ENCODE measurements at places on chromosomes 3 and 15.

- DNase-seq: no peak
These were observed 85.3 kb downstream of the C3orf38 start for GRCh38 chr3:88235102-88235501.

DNA sequence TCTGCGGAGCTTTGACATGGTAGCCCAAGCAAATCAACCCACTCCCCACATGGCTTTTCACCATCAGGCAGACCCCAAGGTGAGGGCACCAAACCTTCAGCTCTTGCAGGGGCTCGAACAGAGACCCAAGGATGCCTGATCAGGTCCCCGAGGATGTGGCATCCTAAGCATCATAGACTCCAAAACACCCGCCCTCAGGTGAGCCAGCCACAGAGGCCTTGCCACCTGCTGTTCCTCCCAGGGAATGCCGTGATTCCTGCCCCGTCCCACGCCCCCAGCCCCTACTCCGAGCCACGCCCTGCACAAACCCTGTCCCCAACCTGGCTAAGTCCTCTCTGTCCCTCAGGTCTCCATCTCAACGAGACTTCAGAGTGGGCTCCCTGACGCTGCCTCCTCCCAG, 34.7 kb upstream of the SLC41A3 start:
- DNase-seq: no peak

DNA sequence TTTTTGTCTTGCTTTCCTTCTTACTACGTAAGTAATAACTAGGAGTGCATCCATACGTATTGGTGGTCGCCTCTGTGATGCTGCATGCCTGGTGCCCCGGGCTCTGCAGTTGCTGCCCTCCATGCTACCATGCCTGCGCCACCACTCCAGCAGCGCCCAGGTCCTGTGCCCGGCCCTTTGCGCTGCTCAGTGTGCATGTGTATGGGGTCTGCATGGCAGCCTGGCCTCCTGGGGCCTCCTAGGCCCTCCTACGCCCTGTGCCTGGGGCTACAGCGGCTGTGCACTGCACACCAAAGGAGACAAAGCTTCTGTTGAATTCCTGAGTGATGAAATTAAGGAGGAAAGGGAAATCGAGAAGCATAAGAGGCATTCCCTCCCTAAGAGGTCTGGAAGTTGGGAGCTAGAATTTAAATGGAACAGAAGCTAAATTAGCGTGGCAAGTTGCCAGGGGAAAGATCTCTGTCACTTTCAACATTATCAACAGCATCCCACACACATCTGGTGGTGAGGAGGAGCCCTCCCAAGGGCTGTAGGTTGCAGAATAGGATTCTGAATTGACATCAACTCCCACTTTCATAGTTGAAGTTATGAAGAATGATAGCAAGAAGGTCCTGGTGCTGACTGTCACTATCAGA, 275.0 kb upstream of the CHRM5 start:
- DNase-seq: no peak

DNA sequence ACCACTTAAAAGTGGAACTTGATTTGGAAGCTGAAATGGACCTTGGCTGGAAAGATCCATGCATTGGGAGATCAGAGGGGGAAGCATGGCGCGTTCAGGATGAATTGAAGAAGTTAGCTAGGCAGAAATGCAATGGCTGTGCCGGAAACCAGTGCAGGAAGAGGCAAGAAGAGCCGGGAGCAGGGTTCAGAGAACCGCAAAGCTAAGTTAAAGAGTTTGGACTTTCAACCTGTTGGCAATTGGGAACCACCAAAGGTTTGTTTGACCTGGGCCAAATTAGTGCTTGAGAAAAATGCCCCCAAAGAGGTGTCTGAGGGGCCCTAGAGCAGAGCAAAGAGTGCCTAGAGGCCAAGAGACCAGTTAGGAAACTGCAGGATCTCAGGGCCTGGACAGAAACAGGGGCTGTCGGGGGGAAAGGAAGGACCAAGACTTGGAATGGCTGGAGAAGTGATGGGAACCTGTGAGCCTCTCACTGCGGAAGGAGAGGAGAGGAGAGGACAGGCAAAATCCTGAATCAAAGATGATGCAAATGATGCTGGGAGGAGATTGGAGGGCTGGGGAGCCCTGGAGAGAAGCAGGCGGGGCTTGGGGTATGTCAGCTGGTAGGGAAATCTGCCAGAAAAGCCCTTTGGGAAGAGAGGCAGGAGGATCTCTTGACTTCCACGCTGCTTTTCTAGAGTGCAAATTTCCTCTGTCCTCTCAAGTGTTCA, 49.3 kb downstream of the FAM174B start:
- DNase-seq: no peak

DNA sequence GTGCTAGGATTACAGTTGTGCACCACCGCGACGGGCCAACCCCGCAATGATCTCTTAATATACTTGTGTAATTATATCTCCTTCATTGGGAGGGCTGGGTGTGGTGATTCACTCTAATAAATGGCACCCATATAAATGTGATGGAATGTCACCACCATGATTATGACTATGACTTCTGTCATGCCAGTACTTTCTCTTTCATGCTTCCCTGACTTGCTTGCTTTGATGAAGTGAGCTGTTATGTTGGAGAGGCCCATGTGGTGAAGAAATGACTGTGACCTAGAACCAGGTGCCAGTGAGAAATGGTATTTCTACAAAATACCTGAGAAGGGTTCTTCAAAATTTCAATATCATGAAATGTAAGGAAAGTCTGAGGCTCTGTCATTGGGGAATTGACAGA, 24.4 kb upstream of the TP63 start:
- DNase-seq: no peak

- no peak for DNase-seq
These were observed 10.9 kb upstream of the IL1RAP start for GRCh38 chr3:190502946-190503345.

DNA sequence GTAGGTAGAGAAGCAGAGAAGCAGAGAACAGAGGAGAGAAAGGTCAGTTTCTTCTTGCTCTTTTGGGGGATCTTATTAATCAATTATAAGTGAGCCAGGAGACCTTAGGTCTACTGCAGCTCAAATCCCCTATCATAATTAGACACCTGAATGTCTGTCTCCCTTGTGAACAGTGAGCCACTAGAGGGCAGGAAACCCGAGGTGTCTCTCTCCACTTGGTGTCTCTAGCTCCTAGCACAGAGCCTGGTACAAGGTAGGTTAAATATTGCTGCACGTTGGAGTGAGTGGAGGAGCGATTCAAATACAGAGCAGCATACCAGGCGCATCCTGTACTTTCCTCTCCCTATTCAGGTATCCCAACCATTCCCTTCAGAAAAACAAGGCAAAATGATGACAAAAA, 2.0 kb upstream of the ST8SIA2 start:
- no peak for DNase-seq

- no peak for DNase-seq
These were observed 12.8 kb downstream of the LRRC28 start for GRCh38 chr15:99264125-99264524.

- no peak for DNase-seq
These were observed 5.2 kb upstream of the ZXDC start for GRCh38 chr3:126480861-126481260.

- no peak for DNase-seq
These were observed 28.9 kb downstream of the OSBPL10 start for GRCh38 chr3:31952205-31952604.

DNA sequence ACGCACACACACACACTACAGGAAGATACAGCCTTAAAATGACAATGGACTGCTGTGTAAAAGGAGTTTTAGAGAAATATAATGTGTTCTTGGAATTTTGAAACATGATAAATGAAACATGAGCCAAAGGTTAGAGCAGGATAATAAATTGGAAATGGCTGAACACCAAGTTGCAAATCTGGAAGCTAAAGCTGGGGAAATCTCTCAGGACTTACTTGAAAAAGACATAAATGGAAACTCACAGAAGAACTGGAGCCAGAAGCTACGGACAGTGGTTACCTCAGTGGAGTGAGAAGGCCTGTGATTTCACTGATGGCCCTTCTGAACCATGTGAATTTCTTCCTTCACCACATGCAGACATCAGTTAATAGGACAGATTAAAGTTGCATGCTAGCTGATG, 37.3 kb upstream of the ATP10A start:
- DNase-seq: no peak

DNA sequence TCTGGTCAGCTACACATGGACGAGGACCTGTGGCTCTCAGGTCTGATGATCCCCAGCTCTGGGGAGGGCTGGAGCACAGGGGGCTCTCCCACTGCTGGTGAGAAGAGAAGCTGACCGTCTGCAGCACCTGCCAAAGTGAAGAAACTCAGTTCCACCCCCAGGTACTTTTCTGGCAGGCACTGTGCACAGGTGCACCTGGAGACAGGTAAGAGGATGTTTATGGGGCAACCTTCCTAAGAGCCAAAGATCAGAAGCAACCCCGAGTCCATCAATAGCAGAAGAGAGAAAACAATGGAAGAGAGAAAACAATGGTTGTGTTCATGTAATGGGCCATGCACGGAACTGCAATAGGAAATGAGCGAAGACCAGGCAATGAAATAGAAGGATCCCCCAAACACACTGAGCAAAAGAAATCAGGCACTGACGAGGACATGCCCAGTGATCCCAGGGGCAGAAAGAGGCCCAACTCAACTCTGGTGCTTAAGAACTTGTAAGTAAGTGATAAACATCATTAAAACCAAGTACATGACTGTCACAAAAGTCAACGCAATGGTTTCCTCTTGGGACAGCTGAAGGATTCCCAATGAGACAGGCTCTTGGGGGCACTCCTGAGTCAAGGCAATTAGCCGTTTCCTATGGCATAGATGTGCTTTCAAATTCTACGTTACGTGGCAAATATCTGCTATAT, 95.0 kb upstream of the ALDH1A3 start:
- DNase-seq: no peak

DNA sequence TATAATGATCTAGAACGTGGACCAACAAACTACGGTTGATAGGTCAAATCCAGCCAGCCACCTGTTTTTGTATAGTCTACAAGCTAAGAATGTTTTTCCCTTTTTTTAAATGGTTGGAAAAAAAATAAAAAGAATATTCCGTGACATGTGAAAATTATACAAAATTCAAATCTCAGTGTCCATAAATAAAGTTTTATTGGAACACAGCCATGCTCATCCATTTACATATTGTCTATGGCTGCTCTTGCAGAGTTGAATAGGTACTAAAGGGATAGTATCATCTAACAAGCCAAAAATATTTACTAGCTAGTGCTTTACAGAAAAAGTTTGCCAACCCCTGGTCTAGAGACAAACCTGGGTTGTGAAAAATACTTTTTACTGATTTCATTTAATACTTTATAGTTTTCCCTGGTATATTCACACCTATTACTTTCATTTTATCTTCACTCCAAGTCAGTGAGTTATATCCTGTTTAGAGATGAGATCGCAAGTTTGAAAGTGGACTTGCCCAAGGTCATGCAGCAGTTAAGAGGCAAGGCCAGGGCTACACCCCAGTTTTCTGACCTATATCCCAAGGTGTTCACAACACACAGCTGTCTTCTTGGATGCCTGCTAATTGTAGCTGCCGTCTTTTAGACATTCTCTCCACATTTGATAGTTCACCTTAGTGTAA, 58.4 kb downstream of the IGF2BP2 start:
- no peak for DNase-seq

DNA sequence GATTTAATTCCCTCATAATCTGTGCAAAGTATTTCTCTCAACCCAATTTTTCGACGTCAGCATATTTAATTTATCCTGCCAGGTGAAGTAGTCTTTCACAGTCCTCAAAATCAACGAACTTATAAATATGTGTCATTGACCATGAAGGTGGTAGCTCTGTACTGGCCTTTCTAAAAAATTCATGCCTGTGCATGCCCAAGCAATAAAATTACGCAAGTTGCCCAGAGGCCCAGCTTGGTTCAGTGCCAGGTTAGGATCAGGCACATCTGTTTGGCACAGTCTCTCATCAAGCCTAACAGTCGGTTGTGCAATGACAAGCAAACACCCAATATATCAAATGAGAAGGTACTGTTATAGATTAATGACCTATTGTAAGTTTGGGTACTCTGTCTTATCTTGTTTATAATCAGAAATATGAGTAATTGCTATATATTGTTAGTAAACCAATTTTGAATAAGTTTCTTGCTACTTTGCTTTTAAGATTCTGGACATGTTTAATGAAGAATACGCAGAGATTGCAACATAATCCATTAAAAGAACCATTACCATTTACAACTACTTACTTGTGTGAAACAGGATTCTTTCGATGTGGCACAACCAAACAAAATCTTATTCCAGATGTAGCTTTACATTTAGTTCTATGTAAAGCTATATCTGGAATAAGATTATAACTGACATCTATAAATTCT, 159.0 kb upstream of the IL12A start:
- no peak for DNase-seq

- no peak for DNase-seq
These were observed 31.6 kb upstream of the GLCE start for GRCh38 chr15:69128667-69129311.

DNA sequence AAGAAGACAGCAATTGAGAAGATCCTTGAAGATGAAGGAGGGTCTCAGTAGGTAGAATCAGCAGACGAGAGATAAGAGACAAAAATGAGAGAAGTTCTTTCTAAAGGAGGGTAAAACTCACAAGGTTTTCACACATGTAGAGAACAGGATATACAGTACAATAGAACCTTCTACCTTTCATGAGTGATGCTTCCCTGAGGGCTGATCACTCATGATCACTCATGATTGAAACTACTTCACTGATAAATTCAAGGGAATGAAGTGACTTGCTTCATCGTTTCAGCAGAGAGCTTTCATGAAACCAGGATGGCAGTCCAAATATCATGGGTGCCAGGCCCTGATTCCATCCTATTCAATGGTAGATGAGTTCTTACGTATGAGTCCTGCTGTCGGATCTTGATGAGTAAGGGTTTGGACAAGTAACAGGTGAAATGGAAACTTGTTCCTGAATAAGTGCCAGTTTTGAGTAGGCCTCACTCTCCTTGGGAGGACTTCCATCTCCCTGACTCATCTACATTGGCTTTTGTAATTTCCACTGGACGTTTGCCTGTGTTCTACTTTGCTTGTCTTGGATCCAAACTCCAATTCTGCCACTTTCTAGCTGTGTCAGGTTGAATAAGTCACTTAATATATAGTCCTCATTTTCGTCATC, 9.6 kb upstream of the CLDN16 start:
- DNase-seq: no peak

DNA sequence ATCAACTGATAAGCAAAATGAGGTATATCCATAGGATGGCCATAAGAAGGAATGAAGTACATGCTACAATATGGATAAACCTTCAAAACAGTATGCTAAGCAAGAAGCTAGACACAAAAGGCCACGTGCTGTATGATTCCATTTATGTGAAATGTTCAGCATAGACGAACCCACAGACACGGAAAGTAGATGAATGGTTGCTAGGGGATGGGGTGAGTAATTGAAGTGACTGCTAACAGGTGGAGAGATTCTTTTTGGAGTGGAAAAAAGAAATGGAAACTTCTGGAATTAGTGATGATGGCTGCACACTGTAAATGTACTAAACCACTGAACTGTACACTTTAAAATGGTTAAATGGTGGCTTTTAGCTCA, 630 bp upstream of the EFCAB12 start:
- DNase-seq: no peak

GRCh38 chr3:100521439-100521845, 29.0 kb downstream of the TMEM45A start:
- DNase-seq: peak; percentile 5

DNA sequence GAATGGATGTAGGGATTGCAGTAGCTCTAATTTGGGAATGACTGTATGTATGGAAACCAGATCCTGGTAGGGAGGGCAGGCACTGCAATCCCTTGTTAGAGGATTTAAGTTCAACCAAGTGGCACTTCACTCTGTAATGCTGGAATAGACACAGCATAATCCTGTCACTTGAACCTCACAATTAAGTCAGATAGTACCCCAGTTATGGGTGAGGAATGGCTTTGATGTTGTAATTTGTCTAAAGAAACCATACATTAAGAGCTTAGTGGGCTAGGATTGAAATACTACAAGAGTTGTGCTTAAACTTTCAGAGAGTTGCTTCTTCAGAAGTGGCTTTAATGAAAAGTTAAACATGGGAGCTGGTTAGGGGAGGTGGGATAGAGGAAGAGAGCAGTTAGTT, 9.3 kb downstream of the RAB7A start:
- no peak for DNase-seq
